Right ventricle myocardium superior (tissue), 1 donor: ENCODE measurements at places on chromosomes 4 and X. TPM values are rescaled to one million over a fixed set of nuclear protein-coding genes. Genes with fewer than 3 reads are reported as not detected.

The NUDT11 gene
- not detected for total RNA-seq

The DRD5 gene
- total RNA-seq = not detected

The UNC5C gene
- total RNA-seq = 2.0 TPM

The PFKFB1 gene
- 0.16 TPM for total RNA-seq

The TLR10 gene
- total RNA-seq = not detected

DNA sequence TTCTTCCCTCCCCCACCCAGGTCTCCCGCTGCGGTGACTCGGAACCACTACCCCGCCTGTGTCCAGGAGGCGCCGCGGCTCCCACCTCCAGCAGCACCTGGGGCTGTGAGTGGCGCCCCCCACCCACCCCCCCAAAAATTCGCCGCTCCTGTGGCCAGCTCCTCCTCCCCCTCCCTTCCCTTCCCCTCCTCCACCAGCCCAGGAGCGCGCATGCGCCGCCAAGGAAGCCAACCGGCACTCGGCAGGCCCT is 278 bp downstream of the CLOCK start:
- no peak for DNase-seq

DNA sequence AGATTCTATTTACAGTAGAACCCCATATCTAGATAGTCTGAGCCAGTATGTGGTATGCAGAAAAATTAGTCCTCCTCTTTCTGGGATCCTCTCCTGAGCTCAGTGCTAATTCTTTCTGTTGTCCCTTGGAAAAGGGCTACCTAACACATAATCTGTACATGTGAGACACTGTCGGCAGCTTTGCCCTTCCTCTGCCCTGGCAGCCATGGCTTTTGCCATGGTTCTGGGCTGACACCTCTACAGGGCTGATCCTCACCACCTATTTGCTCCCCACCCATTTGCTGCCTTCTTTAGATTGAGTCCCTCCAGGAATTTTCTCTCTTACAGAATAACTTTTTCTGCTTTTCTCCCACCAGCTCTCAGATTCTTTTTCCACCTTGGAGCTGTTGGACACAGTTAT is 64.7 kb upstream of the MAP9 start:
- no peak for DNase-seq

GRCh38 chrX:53321943-53322497 is 40.6 kb upstream of the IQSEC2 start:
- no peak for DNase-seq

GRCh38 chrX:96982161-96982560 is 98.5 kb downstream of the RPA4 start:
- no peak for DNase-seq

GRCh38 chr4:184825141-184825895 is 450 bp downstream of the ACSL1 start:
- DNase-seq = peak; percentile 53

DNA sequence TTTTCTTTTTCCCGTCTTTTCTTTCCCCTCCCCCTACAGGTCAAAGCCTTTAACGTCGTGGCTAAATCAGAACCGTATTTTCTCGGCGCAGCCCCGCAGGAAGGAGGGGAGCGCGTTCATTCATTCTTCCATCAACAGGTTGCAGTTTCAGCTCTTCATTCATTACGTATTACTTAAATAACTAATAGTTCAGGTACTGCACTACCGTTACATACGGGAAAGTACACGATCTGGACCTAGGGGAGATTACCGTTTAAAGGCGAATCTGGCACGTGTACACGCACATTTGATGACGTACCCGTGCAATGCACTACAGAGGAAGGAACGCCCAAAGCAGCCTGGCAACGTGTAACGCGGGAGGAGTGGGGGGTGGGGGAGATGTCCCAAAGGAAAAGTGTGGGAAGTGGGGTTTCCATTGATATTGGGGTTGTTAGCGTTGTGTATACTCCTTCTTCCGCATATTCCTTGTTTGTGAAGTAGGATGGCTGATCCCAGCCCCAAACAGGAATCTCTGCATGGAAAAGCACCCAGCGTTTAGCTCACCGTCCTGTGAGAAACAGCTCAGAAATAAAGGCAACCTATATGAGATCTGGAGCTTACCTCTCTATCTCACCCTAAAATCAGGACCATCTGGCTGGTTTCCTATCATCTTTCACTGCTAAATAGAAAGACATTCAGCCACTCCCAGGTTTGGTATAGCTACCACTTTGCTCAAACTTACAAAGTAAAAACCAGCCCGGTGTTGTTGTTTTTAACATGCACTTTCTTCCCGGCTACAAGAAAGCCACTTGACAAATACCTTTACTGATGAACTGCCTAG is 585 bp upstream of the SEC24D start:
- peak; percentile 61 for DNase-seq

GRCh38 chr4:116070283-116070682 is 956.9 kb upstream of the NDST4 start:
- DNase-seq = no peak

DNA sequence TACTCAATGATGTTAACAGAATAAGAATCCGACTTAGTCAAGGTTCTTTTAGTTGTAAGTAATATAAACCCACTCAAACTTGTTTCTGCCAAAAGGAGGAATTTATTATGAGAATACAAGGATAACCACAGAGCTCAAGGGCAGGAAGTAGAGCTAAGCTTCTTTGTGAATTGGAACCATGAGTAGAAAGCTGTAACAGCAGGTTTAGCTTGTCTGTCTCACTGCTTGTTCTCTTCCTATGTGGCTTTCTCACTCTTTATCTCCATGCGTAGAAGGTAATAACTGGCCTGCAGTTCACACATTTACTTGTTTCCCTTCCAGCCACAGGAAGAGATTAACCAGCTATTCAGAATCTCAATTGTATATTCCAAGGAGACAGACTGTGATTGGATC is 378.3 kb downstream of the PPP1R2C start:
- no peak for DNase-seq
